Fibroblast of skin of right biceps (primary cell): ENCODE measurements at places on chromosomes 4 and X.
A peak's percentile ranks its signal among the peaks of the same experiment; 100 is the strongest.

- no peak for DNase-seq
Measured at GRCh38 chr4:148431401-148431800, 10.8 kb downstream of the NR3C2 start.

DNA sequence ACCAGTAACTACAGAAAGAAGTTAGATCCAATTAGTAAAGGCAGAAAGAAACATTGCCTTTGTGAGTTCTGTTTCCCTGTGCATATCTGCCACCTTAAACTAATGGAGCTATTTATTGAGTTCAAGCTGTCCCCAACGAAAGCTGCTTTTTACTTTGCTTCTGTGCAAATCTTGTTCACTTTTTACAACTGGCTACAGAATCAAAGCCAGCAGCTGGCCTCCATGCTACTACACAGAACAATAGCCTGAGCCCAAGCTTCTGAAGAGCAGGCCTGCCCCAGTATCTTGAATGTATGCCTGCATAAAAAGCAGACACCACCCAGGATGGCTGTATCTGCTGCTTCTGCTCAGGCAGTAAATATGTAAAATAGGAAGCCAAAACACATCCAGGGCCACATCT, 28.1 kb downstream of the ANK2 start:
- DNase-seq: no peak

DNA sequence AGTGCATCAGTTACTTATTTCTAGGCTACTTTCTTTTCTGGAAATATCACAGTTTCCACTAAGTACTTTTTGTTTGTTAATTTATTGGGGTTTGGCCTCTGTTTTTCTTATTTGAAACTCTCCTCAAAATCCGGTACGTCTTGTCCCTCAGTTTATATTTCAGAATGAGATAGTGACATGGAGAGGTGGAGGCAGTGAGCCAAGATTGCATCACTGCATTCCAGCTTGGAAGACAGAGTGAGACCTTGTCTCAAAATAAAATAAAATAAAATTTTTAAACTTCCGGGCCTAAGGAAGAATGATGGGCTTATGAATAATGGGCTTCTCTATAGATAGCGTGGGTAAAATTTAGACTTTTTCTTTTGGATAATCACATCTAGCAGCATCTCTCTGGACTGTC, 567.8 kb downstream of the TRIML1 start:
- no peak for DNase-seq

DNA sequence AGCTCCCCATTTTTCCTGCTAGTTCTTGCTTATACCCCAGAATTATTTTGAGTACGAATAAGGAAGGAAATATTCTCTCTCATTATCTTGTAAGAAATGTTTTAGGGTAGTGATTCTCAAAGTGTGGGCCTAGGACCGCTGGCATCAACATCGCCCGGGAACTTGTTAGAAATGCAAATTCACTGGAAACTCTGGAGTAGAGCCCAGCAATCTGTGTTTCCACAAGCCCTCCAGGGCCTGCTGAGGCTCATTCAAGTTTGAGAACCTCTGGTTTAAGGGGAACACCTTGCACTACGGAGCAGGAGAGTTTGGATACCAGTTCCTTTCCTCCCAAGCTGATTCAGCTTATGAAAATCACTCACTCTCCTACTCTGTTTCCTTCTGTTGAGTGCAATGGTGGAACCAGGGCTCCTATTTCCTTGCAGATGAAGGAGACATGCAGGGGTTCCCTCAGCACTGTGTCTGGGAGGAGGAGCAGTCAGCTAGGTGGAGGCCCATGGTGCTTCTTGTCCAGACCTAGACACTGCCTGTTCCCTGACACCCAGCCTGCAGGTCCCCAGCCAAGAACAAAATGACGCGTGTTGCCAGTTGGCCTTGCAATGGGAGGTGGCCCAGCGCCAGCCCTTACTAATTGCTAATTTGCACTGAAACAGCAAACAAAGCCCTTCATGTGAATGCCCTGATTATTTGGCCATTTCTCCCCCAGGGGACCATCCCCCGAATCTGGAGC, 68.5 kb downstream of the CYTL1 start:
- DNase-seq: no peak

DNA sequence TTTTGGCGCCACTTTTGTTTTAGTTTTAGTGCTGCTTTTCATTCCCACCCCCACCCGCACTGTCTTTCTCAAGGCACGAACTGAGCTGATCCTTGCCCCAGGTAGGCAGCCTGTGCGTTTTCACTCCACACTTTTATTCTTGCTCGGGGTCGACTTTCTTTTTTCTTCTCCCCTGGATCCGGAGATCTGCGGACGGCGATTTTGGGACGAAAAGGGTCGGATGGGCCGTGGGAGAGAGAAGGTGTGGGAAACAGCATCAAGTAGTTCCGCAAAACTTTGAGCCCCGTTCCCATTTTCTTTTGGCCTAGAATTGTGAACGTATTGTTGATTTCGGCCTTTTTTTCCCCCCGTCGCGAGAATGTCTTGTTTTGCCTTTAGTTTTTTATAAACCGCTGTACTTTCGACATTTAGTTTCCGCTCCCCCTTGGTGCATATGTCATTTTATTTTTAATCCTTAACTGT, 531 bp downstream of the STAG2 start:
- no peak for DNase-seq

DNA sequence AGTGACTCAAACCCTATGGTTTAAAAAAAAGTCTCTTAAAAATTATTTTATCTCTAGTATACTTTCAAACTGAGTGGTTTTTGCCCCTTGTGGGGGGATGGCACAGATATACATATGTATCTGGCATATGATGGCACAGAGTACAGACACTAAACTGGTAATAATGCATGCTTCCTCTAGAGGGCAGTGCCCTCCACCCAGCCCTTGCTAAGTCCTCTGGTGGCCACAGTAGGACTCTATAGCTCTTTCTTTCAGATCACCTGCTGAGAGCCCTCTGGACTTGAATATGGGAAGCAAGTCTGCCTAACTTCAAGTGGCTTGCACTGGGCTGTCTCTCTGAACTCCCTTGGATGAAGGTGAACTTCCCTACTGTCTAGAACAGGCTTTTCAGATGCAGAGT, 66.3 kb downstream of the TSPAN7 start:
- peak; percentile 5 for DNase-seq
